ENCODE measurements at places on chromosomes 4 and X.

- DNase-seq, result no peak
Measured at GRCh38 chr4:17313194-17313593, 198.7 kb downstream of the QDPR start.

DNA sequence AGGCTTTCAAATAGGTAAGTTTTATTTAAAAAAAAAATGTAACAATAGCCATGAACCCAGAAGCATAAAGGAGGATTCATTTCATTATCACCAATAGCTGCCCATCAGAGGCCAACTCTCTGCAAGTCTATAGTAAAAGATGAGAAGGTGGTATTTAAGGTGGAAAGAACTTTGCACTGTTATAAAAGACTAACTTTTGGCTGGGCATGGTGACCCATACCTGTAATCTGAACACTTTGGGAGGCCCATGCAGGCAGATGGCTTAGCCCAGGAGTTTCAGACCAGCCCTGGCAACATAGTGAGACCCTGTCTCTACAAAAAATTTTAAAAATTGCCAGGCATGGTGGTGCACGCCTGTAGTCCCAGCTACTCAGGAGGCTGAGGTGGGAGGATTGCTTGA, 43.3 kb downstream of the RPS3A start:
- DNase-seq, result no peak

DNA sequence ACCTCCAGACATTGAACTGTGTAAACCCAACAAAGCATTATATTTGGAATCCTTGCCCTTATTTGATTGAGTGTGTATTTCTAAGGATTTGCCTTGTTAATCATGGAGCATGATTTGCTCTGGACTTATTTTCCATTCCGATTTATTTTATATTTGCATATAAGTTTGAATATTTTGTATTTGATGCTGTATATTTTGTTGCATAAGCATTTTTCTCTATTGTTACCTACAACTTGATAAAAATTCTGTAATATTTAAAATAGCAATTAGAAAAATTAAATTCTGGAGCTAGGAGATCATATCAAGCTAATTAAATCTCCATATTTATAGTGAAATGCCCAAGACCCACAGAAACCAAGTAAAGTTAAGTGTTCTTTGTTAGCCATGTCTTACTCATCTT, 47.2 kb downstream of the USO1 start:
- DNase-seq, result no peak

DNA sequence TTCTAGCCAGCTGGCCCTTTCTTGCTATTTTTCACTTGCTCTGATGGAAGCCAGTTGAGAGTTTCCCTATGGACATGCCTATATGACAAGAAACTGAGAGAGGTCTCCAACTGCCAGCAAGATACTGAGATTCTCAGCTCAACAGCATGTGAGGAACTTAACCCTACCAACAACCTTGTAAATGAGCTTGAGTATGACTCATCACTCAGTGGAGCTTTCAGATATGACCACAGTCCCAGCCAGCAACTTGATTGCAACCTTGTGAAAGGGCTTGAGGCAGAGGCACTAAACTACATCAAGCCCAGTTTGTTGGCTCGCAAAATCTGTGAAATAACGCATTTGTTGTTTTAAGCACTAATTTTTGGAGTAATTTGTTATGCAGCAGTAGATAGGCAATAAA, 175.8 kb downstream of the COMMD8 start:
- no peak for DNase-seq
